Renal cortical epithelial cell (primary cell): ENCODE measurements at places on chromosomes 6 and 20. TPM values are rescaled to one million over a fixed set of nuclear protein-coding genes. Genes with fewer than 3 reads are reported as not detected.

Gene NOTCH4
- total RNA-seq: 0.52 and 0.85 TPM in 2 replicates

- DNase-seq: no peak
These were observed 342.5 kb downstream of the CENPW start for GRCh38 chr6:126682440-126682839.

DNA sequence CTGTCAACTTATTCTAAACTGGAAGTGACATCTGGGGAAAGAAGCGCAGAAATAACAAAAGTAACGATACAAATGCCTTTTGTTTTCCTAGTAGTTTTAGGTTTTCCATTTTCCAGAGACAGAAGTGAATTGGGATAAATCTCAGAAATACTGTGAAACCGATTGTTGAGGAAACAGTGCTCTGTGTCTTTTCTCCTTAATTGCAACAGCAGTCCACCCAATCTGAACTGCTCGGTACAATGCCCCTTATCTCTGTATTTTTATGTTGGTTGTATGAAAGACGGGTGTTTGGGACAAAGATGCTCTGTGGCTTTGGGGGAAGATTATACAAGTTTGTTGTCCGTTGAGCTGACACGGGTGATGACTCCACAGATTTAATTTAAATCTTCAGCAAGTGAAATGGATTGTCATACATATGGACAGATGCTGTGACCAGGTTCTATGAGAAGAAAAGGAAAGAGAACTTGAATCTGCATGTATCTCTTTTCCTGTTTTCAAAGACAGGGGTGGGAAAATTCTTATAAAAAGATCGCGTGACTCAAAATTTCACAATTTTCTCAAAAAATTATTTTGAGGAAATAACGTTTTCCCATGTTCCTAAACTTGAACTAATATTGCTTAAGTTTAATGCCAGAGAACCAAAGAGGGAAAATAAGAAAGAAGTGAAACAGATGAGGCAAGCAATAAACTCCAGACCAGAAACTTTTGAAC lies 41.2 kb downstream of the SASH1 start:
- DNase-seq: no peak

Gene VIP
- not detected in 2 replicates for total RNA-seq

Gene ARMC12
- total RNA-seq: 0.35 and 0.87 TPM in 2 replicates

DNA sequence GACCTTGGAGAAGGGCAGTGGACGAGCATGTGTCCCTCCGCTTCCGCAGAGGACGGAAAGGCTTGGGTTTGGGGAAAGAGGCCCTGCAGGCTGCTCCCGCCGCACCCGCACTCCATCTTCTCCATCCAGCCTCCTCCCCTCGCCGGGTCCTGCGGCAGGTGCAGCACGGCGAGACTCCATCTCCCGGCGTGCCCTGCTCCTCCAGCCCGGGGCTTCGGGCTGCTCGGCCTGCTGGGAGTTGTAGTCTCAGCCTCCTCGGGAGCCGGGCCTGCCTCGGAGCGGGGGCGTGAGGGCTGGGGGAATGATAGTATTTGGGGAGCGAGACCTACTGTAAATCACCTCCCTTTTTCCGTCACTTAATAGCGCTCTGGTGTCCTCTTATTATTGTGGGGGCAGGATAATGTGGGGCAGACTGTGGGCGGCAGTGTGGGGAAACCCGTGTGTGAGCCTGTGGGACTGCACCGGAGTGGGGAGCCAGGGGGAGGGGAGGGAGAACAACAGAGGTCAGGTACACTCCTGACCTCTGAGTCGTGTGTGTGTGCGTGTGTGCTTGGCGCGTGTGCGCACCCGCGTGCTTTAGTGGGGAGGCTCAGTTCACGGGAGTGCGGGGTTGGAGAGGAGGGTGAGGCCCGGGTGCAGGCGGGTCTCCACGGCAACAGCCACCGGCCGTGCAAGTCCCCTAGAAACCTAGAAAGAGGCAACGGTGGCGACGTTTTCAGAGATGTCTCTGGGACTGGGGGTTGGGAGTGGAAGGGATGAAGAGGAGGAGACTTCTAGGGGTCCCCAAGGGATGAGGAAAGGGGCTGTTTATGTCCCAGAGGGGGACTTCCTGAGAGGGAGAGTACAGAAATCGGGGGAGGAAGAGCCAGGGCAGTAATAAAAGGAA lies 4.1 kb downstream of the TTBK1 start:
- peak; percentile 54 for DNase-seq

DNA sequence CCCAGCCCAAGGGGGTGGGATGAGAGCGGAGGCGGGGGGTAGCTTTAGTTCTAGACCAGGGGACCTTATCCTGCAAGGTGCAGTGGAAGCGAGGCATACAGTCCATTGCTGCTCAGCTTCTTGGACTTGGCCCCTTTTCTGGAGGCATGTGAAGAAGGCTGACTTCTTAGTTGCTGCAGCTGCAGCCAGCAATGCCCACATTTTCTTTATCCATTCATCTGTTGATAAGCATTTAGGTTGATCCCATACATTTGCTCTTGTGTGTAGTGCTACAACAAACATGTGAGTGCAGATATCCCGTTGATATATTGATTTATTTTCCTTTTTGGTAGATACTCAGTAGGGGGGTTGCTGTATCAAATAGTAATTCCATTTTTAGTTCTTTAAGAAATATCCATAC lies 461.2 kb upstream of the IMPG1 start:
- no peak for DNase-seq

GRCh38 chr20:4601630-4602296 lies 119.9 kb upstream of the PRND start:
- peak; percentile 86 for DNase-seq

Gene HMGCLL1
- 0.45 and 0.69 TPM in 2 replicates for total RNA-seq

Gene KIAA1755
- under 0.01 TPM in 1 of 2 replicates, not detected in the other for total RNA-seq

DNA sequence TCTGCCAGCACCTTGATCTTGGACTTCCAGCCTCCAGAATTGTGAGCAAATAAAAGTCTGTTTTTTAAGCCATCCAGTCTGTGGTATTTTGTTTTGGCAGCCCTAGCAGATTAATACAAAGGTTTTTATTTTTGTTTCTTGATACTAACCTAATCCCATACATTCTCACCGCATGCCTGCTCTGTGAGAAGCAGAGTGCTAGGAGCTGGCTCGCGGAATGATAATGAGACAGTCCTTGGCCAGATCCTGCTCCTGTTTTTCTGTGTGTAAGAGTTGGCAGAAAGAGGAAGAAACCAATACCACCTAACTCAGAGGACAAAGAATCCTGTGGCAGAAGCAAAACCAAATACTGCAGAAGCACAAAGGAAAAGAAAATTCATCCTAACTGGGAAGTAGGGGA lies 82.6 kb downstream of the KIF16B start:
- DNase-seq: no peak

DNA sequence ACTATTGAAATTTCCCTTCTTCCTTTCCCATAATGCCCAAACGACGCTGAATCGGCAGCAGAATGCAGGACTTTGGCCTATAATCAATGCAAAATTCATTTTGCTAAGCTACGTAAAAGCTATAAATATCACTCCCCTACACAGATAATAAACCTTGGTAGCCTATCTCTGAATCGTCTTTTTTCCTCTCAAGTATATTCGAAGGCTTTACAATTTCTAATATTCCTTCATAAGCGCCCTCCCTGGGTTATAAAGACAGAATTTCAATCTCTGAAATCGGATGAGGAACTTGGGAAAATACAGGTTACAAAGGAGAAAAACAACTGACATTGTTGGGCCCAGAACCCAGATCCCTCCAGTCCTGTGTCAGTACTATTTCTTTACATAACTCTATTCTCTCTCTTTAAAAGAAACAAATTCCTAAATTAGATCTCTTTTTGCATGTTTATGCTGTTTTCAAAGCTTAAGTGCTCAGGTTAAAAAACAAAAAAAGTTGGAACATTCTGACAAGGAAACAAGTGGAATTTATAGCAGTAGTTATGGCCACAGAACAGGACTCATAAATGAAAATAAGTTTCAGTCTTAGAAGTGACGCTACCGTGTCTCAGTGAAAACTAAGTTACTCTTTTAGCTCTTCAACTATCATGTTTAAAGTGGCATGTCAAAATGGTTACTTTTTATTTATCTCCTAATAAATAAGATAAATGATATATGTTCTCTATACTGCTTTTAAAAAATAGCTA lies 84.5 kb downstream of the SESN1 start:
- DNase-seq: peak; percentile 15

DNA sequence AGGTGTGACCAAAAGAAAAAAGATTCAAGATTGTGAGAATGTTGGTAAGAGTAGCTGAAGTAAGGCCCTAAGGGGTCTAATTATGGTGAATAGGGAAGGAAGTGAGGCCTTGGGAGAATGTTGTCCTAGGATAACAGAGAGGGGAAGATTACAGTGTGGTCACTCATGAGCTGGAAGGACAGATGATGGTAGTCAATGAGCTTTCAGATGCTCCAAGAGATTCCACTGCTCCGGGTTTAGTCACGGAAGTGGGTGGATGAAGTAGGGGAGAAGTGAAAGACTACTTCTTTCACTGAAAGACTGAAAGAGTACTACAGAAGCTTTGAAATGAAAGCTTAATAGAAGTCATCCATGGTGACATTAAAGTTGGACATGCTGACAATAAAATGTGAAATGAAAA lies 108.5 kb downstream of the MMS22L start:
- no peak for DNase-seq

- DNase-seq: no peak
These were observed 107.0 kb downstream of the TNFRSF21 start for GRCh38 chr6:47202644-47203205.

Gene ABRACL
- 44.7 and 148 TPM in 2 replicates for total RNA-seq

GRCh38 chr6:39806278-39806677 lies 14.1 kb downstream of the DAAM2 start:
- peak; percentile 36 for DNase-seq

Gene EYA4
- total RNA-seq: 0.17 and 1.1 TPM in 2 replicates

Gene PIGT
- 16.3 and 32.9 TPM in 2 replicates for total RNA-seq

GRCh38 chr6:143014764-143015163 lies 45.9 kb upstream of the AIG1 start:
- no peak for DNase-seq

Gene HLA-DQA1
- total RNA-seq: 1.9 TPM in 1 of 2 replicates, not detected in the other

- DNase-seq: peak; percentile 27
These were observed 7.9 kb downstream of the EXOC2 start for GRCh38 chr6:684831-685636.

Gene LY6G6D
- total RNA-seq: not detected in 2 replicates

DNA sequence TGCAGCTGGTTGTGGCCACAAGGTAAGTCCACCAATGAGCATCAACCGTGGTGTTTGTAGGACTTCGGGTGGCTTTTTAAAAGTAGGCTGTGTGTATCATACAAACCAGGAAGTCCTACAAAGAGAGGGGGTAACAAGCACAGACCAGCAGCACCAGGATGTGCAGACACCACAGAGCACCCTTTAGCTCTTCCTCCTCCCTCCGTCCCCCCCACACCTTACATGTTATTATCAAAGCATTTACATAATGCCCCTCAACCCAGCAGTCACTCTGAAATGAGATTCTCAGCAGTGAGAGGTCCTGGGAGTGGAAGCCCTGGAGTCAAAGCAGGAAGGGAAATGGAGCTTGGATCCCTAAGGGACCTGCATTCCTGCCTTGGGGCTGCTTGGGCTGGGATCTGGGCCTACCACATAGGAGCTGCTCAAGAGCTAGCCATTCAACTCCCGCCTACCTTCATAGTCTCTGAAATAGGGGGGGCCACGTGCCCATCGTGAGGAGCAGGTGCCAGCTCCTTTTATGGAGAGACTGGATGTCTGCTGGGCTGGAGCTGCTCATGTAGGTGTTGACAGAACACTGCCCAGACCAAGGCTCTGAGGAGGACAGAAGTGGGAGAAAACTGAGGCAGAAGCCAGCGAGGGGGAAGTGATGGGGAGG lies 90.6 kb downstream of the PSMB1 start:
- no peak for DNase-seq

Gene FRK
- total RNA-seq: 21.7 and 44.4 TPM in 2 replicates

DNA sequence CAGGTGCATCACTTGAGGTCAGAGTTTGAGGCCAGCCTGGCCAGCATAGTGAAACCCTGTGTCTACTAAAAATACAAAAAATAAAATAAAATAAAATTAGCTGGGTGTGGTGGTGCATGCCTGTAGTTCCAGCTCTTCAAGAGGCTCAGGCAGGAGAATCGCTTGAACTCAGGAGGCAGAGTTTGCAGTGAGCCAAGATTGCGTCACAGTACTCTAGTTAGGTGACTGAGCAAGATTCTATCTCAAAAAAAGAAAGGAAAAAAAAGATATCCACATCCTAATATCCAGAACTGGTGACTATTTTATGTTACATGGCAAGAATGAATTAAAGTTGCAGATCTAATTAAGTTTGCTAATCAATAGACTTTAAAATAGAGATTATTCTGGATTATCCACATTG lies 32.5 kb downstream of the SCGN start:
- DNase-seq: no peak

Gene CDH4
- 6.4 TPM in 2 replicates for total RNA-seq

Gene ANGPT4
- not detected in 2 replicates for total RNA-seq

- DNase-seq: no peak
These were observed 73.1 kb upstream of the SLC22A1 start for GRCh38 chr6:160048471-160048870.

- no peak for DNase-seq
These were observed 235.8 kb downstream of the PHACTR1 start for GRCh38 chr6:12952318-12952717.

GRCh38 chr20:46265539-46265938 lies 42.8 kb downstream of the CDH22 start:
- DNase-seq: no peak

DNA sequence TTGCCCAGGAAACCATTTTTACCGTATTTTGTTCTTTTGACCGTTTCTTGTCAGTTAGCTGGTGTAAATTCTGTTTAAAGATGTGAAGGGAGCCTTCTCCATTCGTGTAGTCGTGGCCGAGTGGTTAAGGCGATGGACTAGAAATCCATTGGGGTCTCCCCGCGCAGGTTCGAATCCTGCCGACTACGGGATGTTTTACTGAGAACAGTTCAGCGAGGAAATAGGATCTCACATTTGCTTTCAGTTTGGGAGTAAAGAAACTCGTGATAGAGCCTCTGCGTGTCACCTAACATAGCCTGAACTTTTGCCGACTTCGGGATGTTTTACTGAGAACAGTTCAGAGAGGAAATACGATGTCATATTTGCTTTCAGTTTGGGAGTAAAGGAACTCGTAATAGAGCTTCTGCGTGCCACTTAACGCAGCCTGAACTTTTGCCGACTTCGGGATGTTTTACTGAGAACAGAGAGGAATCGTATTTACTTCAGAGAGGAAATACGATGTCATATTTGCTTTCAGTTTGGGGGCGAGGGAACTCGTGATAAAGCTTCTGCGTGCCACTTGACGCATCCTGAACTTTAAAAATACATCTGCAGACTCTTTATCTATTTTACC lies 5.9 kb upstream of the ZNF184 start:
- peak; percentile 82 for DNase-seq

Gene TMEM200A
- 3.7 and 5.6 TPM in 2 replicates for total RNA-seq

GRCh38 chr6:17470202-17470937 lies 77.0 kb downstream of the CAP2 start:
- no peak for DNase-seq

DNA sequence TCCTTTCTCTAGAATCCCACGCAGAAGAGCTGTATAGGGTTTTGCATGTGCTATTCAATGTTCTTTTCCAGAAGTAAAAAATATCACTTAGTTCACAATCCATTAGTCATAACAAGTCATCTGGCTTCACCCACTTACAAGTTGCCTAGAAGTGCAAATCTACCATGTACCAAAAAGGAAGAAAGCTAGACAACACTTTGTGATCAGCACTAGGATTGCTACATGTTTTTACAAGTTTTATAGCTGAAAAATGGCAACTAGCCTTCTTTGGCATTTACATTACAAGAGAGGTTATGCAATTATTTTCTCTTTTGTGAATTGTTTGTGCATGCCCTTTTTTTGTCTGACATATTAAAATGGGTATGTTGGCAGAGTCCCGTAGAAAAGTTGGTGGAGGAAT lies 85.6 kb upstream of the PTPRK start:
- DNase-seq: no peak

Gene OPN5
- total RNA-seq: under 0.01 TPM in 1 of 2 replicates, not detected in the other

Gene CRYBG1
- total RNA-seq: 13.9 and 16.3 TPM in 2 replicates

Gene BPIFA2
- total RNA-seq: not detected in 2 replicates
